A673 (cell line): ENCODE measurements at places on chromosomes 5 and 9.

GRCh38 chr5:73776405-73776804 lies 150.4 kb downstream of the ARHGEF28 start:
- H3K27ac ChIP-seq: no peak overlapping the region
- no peaks in the 10 kb centered on the region for H3K4me1 ChIP-seq
- no peaks in the 10 kb centered on the region for H3K36me3 ChIP-seq

DNA sequence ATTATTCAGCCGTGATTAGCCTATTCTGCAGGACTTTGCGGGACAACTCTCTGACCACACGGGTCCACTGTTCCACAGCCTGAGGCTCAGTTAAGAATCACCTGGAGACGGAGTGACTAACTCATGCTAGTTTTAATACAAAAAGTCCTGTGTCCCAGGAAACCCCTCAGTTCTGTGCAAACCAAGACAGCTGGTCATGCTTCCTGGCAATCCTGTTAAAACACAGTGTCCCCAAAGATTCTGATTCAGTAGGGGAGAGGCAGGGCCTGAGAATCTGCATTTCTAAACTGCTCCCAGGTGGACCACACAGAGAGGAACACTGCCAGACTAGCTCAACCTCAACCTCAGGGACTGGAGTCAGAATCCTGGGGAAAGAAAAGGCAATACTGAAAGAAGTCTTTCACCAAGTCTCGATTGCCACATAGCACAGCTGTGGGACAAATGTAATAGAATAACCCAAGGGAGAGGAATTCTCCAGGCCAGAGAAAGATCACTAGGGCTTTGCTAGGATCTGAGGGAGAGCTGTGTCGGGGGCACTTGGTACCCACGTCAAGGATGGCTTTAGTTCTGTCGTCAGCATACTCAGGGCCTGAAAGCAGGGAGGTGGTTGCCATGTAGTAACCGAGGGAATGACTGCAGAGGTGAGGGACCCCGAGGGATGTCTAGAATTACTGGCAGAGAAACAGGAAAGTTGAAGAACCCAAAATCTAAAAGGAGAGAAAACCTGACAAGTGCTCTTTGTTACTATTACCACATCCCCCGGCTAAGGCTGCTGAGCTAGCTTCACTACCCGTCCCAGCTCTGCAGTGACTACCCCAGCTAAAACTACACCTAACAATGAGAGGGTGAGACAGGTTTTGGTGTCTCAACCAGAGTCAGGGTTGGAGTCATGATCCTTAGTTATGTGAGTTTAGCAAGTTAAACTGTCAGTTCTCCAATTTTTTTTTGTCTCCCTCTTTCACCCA lies 8.6 kb downstream of the SUSD1 start:
- no peak for DNase-seq
- no peak overlapping the region for H3K4me3 ChIP-seq
- no peak overlapping the region for H3K27ac ChIP-seq
- no peaks in the 10 kb centered on the region for H3K36me3 ChIP-seq

DNA sequence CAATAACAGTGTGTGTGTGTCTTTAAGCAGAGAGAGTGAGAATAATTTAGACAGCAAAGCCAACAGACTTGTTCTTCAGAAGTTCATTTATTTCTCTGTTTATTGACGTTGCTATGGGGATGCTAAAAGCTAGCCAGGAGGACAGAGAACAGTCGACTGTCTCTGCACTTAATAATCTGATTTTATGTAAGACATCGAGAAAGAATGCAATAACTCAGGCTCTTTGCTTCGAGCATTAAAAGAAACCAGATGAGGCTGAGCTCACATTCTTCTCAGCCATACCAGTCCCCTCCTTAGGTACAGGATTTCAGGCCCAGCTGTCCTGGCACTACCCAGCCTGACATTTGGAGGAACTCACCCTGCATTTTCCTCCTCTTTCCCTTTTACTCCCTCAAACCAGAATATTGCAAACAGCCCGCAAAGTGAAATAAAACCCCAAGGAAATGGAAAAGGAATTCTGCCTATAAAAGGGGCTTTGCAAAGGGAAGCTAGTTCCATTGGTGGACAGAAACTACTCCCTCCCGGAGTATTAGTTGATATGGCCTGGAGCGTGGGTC lies 44.5 kb upstream of the DPYSL3 start:
- no peak for DNase-seq
- H3K27me3 ChIP-seq: no peaks in the 10 kb centered on the region
- H3K4me3 ChIP-seq: no peak overlapping the region

GRCh38 chr9:117122953-117123352 lies 291.9 kb downstream of the ASTN2 start:
- H3K4me1 ChIP-seq: no peaks in the 10 kb centered on the region
- no peak overlapping the region for H3K27ac ChIP-seq
- H3K4me3 ChIP-seq: no peak overlapping the region
- no peaks in the 10 kb centered on the region for H3K36me3 ChIP-seq
- H3K27me3 ChIP-seq: peaks cover 10% of the 10 kb centered on the region
- no peak for DNase-seq

GRCh38 chr5:41751867-41752266 lies 118.4 kb downstream of the OXCT1 start:
- no peaks in the 10 kb centered on the region for H3K4me1 ChIP-seq
- H3K27me3 ChIP-seq: no peaks in the 10 kb centered on the region
- H3K27ac ChIP-seq: no peak overlapping the region

- no peak overlapping the region for H3K4me3 ChIP-seq
- no peak for DNase-seq
- H3K4me1 ChIP-seq: peaks cover 17% of the 10 kb centered on the region
- no peaks in the 10 kb centered on the region for H3K36me3 ChIP-seq
- no peaks in the 10 kb centered on the region for H3K27me3 ChIP-seq
- H3K27ac ChIP-seq: no peak overlapping the region
Observed at GRCh38 chr5:76470976-76471375, 67.9 kb downstream of the IQGAP2 start.

DNA sequence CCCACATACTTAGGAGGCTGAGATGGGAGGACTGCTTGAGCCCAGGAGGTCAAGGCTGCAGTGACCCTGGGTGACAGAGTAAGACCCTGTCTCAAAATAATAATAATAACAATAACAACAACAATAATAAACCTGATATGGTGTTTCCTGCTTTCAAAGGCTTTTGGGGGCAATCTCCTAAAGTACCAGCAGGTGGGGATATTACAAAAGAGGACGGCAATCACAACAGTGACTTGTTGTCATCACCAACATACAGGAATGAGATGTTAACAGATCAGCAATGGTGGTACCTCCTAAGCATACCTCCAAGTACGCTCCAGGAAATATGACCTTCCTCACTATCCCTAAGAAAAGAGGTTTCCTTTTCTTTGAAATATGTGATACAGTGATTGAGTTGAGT lies 91.1 kb upstream of the RNF180 start:
- peaks cover 4% of the 10 kb centered on the region for H3K27me3 ChIP-seq
- no peaks in the 10 kb centered on the region for H3K4me1 ChIP-seq
- no peaks in the 10 kb centered on the region for H3K36me3 ChIP-seq
- H3K4me3 ChIP-seq: no peak overlapping the region
- no peak overlapping the region for H3K27ac ChIP-seq
- peak; percentile 57 for DNase-seq

DNA sequence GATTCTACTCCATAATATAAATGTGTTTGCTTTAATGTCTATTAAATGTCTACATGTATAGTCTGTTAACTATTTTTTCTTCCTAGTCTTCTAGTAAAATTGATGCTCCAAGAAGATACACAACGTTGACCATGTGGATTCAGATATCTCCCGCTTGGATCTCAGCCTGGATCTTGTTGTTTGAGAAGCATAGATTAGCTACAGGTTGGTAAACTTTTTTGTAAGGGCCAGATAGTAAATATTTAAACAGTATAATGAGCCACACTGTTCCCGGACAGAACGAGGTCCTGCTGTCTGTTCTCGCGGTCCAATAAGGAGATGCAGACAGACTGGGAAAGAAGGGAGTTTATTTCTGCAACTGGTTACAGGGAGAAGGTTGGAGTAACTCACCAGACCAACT lies 86.2 kb upstream of the IL12B start:
- no peak overlapping the region for H3K4me3 ChIP-seq
- H3K36me3 ChIP-seq: no peaks in the 10 kb centered on the region
- H3K4me1 ChIP-seq: no peaks in the 10 kb centered on the region
- no peak for DNase-seq
- no peak overlapping the region for H3K27ac ChIP-seq

DNA sequence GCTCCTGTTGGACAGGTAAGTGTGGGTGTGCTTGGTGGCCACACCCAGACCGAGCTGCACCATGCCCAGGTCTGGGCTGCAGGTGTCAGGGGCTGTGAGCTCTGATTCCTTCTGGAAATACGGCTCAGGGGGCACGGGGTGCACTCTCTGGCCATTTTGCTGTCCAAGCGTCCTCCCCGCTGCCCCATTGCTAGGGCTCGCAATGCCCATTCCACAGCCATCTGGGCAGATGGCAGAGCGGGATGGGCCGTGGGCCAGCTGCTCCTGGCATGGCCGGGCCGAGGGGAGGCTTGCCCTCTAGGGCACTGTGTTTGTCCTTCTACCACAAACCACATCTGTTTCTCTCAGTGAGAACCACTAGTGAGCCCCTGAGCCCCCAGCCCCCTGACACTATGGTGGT lies 67.9 kb upstream of the RXRA start:
- H3K4me3 ChIP-seq: no peak overlapping the region
- no peak overlapping the region for H3K27ac ChIP-seq
- no peak for DNase-seq
- no peaks in the 10 kb centered on the region for H3K36me3 ChIP-seq
- H3K27me3 ChIP-seq: peaks cover 3% of the 10 kb centered on the region

DNA sequence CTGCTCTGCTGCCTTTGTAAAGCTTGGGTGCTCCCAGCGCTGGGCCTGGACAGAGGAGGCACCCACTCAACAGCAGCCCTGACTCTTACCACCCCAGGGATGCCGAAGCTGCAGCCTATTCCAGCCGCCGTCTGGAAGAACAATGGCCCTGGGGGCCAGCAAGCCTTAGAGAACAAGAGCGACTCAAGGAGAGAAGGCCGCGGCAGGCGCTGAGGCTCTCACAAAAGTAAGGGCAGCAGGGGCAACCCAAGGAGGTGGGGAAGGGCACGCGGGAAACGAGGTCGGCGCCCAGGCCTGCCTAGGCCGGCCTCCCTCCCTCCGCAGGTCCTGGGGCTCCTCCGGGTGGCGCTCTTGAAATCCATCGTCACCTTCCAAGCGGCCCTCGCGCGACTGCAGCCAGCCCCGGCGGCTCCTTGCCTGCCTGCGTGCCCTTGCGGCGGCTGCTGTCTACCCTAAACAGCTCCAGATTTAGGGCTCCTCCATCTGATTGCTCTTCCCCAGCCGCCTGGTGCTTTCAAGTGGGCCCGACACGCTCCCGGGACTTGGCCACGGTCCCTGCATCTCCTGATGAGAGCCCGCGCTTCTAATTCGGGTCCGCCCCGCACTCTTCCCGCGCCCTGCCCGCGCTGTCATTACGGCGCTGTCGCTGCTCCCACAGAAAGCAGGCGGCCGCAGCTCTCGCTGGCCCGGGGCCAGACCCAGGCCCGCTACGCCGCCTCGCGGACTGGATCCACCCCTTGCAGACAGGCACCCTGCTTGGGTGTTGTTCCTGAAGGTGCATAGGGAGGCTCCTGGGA lies 213.3 kb downstream of the SEMA6A start:
- no peak overlapping the region for H3K27ac ChIP-seq
- no peaks in the 10 kb centered on the region for H3K36me3 ChIP-seq
- H3K4me1 ChIP-seq: no peaks in the 10 kb centered on the region
- peak; percentile 54 for DNase-seq

DNA sequence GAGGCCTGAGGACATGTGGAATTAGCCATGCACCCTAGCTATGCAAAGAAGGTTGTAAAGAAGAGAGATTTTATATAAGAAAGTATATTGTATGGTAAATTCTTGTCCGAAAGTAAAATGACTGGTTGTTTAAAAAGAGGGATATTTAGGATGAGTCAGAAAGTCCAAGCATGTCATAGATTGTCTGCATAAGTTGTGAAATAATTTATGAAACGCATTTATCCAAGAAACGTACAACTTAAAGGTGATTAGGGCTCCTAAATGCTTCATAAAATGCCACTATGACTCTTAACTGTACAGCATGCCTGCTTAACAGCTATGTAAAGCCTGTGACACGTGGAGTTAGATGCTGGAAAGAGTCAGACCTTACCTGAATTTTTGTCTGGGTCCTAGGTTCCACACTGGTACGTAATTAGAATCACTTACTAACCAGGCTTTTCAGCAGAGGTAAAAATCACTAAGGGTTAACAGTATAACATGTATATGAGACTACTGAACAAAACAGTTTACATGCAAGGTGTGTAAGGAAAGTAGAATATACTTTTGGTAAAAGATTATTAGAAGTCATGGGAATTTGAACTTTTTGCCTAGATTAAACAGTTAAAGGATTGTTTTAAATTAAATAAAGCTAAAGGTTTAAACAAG lies 37.0 kb upstream of the ARL15 start:
- DNase-seq: peak; percentile 6
- H3K36me3 ChIP-seq: no peaks in the 10 kb centered on the region
- no peak overlapping the region for H3K4me3 ChIP-seq
- no peak overlapping the region for H3K27ac ChIP-seq

- no peaks in the 10 kb centered on the region for H3K36me3 ChIP-seq
- H3K4me1 ChIP-seq: no peaks in the 10 kb centered on the region
- H3K4me3 ChIP-seq: no peak overlapping the region
- DNase-seq: peak; percentile 21
- H3K27me3 ChIP-seq: peaks cover 14% of the 10 kb centered on the region
- no peak overlapping the region for H3K27ac ChIP-seq
Observed at GRCh38 chr5:114450437-114450836, 88.6 kb downstream of the KCNN2 start.

- H3K27ac ChIP-seq: no peak overlapping the region
- peaks cover 13% of the 10 kb centered on the region for H3K4me1 ChIP-seq
- H3K27me3 ChIP-seq: no peaks in the 10 kb centered on the region
- H3K4me3 ChIP-seq: no peak overlapping the region
Observed at GRCh38 chr5:31122998-31123951, 70.2 kb upstream of the CDH6 start.

GRCh38 chr5:17713301-17713700 lies 79.0 kb downstream of the TAF11L14 start:
- no peaks in the 10 kb centered on the region for H3K4me1 ChIP-seq
- H3K27ac ChIP-seq: no peak overlapping the region
- H3K36me3 ChIP-seq: no peaks in the 10 kb centered on the region

GRCh38 chr9:99563364-99563763 lies 258.3 kb upstream of the NR4A3 start:
- H3K4me1 ChIP-seq: no peaks in the 10 kb centered on the region
- no peak overlapping the region for H3K4me3 ChIP-seq
- no peaks in the 10 kb centered on the region for H3K27me3 ChIP-seq
- DNase-seq: no peak
- H3K36me3 ChIP-seq: no peaks in the 10 kb centered on the region

DNA sequence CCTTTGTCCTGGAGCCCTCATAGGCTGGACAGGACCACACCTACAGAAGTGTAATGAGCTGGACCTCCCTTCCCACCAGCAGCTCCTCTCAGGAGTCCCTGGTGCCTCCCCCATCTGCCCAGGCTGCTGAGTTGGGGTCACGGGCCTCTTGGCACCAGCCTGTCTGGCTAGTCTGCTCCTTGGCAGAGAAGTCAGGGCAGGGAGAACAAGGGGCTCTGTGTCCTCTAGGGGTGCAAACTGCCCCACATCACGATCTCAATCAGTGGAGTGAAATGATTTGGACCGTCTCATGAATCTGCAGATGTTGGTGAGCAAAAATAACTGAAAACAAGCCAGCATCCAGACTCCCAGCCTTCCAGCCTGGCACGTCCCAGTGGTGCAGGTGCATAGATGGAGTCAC lies 14.9 kb upstream of the GFPT2 start:
- H3K27ac ChIP-seq: no peak overlapping the region
- no peaks in the 10 kb centered on the region for H3K4me1 ChIP-seq
- no peak for DNase-seq
- H3K4me3 ChIP-seq: no peak overlapping the region

- peaks cover 5% of the 10 kb centered on the region for H3K4me1 ChIP-seq
- H3K27me3 ChIP-seq: no peaks in the 10 kb centered on the region
- no peak overlapping the region for H3K27ac ChIP-seq
Observed at GRCh38 chr9:126874546-126875314, 14.3 kb downstream of the ZBTB34 start.

GRCh38 chr5:110150199-110150598 lies 460.5 kb downstream of the MAN2A1 start:
- H3K4me1 ChIP-seq: no peaks in the 10 kb centered on the region
- no peak overlapping the region for H3K4me3 ChIP-seq
- H3K36me3 ChIP-seq: no peaks in the 10 kb centered on the region
- no peak for DNase-seq
